H7 (cell line): ENCODE measurements at places on chromosomes 16 and 17.

- peak; percentile 58 for DNase-seq
Observed at GRCh38 chr16:11050944-11051343, 106.6 kb downstream of the CLEC16A start.

DNA sequence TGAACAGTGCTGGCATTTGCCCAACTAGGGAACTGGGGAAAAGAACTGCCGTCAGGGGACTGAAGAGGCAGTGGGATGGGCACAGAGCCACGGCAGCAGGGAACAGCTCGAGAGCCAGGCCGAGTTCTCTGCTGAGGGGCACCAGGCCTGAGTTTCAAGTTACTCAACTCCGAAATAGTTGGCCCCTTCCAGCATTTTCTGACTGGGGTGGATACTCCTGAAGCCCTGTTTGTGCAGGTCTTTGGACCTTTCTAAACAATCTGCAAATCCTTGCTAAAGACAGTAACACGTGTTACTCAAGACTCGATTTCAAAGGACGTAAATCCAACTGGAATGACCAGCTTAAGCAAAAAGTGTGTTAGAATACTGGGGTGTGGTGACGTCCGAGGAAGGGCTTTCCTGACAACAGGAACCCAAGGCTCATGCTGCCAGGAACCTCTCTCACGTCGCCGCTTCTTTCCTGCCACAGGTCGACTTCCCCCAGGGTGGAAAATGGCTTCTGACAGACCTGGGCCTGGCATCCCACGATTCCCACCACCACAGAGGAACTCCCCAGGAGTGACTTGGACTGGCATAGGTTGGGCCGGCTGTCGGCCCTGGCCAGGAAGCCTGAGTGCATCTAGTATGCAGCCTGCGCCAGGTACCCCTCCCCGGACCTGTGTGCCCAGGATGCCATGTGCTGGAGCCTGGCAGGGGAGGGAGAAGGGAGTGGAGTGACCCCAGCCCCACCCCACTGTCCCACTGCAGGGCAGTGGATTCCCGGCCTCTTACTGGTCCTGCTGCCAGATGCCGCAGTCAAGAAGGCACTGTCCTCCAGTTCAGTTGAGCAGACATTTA is 71.9 kb downstream of the N4BP1 start:
- DNase-seq = peak; percentile 31

DNA sequence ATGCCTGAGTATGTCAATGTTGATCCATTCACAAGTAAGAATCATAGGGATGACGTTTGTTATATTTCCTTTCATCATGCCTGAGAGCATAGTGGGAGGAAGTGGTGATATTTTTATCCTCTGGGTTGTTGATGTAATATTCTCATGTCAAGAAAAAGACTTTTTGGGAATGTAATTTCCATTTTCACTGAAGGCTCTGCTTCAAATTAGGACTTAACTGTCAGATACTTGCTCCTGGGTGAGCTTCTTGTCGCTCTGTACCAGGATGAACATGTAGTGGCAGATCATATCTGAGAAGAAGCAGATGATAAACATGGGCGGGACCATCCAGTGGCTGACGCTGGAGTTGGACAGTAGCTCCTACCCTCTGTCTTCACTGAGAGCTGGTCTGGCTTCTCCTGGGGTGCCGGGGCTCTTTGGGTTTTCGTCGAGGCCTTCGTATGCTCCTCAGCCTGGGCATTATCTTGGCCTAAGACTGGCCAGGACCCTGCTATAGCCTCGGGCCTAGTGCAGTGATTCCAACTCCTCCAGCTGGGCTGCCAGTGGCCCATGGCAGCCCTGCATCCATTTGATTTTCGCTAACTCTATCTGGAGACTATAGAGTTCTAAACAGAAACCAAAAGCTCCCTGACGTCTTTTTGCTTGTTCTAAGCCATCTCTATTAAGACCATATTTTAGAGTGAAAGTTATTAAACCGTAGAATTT is 19.7 kb downstream of the CYB5B start:
- no peak for DNase-seq

DNA sequence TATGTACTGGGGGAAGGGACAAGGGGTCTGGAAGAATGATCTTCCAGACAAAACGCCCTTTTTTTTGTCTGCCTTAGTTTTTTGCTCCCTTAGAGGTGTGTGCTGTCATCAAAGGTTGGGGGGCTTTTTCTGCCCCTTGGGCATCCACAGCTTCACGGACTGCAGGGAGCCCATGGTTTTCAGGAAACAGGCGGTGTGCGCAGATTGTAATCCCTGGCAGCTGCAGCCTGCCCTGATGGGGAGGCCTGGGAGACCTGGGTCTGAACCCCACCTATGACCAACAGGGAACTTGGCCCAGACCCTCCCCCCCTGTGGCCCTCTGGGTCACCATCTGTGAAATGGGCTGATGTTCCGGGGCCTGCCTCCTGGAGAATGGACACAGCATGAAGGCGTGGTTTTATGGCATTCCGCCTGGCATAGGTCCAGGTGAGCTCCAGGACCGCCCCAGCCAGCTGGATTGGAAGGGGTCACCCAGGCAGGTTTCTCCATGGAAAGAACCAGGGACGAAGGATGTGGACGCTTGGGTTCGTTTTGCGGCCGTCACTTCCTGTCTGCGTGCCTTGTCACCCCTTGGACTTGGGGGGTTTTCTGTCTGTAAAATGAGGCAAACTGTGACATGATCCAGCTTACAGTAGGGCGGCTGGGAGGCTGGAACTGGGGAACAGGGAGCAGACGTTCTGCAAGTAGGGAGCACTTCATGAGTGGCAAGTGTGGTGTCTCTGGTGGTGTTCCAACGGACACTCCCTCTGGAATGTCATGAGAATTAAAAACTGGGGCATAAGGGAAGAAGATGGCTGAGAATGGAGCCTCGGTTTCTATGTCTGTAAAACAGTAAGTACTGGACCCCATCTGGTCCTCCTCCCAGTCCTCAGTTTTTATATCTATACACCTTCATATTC is 1.5 kb downstream of the CPNE2 start:
- no peak for DNase-seq
